Activated T-helper 1 cell treated with anti-CD3 and anti-CD28 coated beads, Interleukin-12 subunit alpha, Interleukin-12 subunit beta, Interleukin-2, Interleukin-4 antibody, amounts not matched to agents 30 ng/mL and 10 ng/mL and 1 ng/mL, durations not matched to agents 14 hours and 24 hours and 36 hours (primary cell): ENCODE measurements at places on chromosomes 7 and 10.

DNA sequence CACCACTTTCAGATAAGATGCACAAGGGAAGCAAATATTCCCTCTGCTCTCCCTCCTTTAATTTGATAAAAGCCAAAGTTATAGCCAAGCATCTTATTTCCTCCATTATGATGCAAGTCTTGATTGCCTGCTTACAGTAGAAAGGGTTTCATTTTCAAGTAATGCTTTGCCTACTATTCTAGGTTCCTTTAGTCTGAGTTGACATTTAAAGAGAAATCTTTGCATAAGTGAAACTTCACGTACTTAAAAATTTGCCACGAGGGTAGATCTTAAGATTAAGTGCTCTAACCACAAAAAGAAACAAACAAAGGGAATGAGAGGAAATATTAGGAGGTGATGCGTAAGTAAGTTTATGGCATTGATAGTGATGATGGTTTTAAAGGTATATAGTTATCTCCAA lies 78.1 kb upstream of the VWDE start:
- no peak for DNase-seq

DNA sequence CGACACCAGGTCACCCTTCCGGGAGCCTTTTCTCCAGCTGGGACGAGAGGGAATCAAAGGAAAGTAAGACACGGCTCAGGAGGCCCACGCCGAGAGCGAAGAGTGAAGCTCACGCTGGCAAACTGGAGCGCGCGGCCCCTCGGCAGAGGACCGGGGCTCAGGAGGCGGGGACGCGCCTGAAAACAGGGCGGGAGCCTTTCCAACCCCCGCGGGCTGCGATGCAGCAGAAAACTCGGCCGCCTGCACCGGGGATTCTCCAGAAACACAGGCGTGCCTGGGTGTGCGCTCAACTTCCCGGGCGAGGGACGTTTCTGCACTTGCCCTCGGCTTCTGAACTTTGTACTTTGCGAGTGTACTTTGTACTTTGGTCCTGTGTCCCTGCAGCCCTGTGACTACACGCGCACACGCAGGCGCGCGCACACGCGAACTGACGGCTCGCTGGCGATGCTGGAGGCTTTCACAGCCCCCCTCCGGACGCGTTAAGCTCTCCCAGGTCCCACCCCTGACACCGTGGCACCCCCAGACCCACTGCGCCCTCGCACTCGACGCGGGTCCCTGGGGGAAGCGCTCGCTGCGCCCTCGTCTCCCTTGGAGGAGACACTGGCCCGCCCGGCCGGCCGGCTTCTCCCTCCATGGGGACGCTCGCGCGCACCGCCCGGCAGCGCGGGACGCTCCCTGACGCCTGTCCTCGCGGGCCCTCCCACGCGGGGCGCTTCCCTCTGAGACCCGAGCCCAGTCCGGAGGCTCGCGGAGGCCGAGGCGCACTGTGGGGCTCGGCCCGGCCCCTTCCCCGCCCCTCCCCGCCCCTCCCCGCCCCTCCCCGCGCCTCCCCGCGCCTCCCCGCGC lies 588 bp upstream of the PAOX start:
- DNase-seq: peak; percentile 51

- no peak for DNase-seq
Measured at GRCh38 chr7:36777855-36778254, 53.6 kb upstream of the AOAH start.

- DNase-seq: no peak
Measured at GRCh38 chr10:133043541-133044225, 44.0 kb upstream of the ADGRA1 start.

- DNase-seq: no peak
Measured at GRCh38 chr10:101182936-101183335, 46.3 kb downstream of the LBX1 start.

DNA sequence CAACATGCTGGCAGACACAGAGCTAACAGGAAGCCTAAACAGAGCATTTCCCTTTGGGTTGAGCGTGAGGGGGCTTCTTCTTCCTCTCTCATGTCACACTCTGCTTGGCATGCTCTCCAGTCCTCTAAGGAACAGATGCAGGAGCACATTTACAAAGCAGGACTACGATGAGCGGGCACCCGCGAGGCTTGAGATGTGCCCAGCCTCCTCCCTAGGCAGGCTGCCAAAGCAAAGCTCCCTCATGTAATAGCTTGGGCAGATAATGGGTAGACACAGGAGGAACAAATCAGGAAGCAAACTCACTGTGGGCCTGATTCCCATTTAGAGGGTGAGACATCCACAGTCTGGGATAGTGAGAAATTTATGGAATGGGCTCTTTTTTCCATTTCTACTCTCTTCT lies 519.1 kb downstream of the NRG3 start:
- no peak for DNase-seq

GRCh38 chr10:122494173-122494820 lies 32.9 kb downstream of the HTRA1 start:
- DNase-seq: no peak

- DNase-seq: no peak
Measured at GRCh38 chr10:75034131-75034512, 77.3 kb upstream of the SAMD8 start.

- DNase-seq: no peak
Measured at GRCh38 chr7:155721056-155721455, 76.6 kb downstream of the RBM33 start.

DNA sequence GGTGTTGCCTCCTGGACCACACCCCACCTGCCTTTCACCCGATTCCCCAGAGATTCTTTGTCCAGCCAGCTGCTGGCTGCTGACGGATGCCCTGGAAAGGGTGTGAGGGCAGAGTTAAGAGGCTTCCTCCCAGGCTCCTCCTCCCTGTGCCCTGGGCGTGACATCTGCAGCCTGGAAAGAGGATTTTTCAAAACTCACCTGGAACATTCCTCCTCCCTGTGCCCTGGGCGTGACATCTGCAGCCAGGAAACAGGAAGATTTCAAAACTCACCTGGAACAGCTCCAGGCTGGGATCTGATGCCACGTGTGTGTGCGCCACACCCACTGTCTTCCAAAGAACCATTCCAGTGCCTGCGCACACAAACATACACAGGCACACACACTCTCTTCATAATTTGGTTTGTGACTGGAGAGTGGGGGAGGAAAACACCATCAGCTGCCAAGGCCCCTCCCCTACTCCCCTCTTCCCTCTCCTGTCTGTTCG lies 5.2 kb downstream of the MARVELD1 start:
- DNase-seq: no peak

- no peak for DNase-seq
Measured at GRCh38 chr10:78658645-78659597, 409.8 kb upstream of the ZMIZ1 start.

DNA sequence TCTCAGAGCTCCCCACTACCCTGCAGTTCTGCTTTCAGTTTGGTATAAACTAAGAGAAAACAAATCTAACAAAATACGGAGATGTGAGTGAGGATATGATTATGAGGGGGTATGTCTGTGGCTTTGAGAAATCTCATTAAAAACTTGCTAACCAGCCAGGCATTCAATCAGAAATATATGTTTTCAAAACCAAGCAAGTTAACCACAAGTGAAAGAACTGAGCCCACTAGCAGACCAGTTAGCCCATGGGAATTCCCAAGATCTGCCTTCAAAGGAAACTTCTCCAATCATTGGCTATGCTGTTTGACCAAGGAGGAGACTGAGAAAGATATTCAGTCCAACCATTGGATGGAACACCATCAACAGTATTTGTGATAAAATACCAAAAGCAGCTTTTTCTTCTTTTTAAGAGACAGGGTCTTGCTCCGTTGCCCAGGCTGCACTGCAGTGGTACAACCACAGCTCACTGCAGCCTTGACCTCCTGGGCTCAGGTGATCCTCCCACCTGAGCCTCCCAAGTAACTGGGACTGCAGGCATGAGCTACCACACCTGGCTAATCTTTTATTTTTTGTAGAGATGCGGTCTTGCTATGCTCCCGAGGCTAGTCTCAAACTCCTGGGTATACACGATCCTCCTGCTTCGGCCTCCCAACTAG lies 41.2 kb downstream of the FGFR2 start:
- no peak for DNase-seq
